ENCODE measurements at places on chromosomes 16 and 17.

DNA sequence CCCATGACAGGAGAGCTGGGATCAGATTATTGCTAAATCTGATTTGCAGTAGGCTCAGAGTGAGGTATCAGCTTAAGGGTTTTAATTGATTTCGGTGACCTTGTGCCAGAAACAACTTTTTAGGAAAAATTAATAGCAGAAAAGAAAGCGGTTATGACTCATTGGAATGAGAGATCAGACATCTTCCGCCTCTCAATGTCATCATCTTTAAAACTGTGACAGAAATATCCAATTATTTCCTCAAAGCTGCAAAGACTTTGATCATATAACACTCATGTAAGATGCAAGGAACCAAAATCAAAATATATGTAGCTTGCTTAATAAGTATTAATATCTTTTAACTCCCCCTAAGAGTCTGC lies 190.1 kb upstream of the FOXF1 start:
- no peak for DNase-seq

DNA sequence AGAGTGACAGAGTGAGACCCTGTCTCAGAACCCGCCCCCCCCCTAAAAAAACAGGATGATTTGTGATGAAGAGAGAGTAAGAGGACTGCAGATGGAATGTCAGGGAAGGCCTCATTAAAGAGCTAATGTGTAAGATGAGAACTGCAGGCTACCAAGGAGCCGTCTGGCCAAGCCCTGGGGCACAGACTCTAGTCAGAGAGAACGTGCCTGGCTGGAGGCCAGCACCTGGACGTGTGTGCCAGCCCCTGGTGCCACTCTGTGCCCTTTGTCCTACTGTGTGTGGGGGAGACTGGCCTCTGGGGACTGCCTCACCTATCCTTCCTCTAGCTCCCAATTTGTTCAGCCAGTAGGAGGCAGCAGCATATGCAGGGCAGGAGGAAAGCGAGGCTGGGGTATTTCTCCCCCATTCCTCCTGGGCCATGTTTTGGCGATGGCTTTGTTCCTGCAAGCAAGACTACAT lies 37.1 kb downstream of the KNOP1 start:
- DNase-seq = no peak

DNA sequence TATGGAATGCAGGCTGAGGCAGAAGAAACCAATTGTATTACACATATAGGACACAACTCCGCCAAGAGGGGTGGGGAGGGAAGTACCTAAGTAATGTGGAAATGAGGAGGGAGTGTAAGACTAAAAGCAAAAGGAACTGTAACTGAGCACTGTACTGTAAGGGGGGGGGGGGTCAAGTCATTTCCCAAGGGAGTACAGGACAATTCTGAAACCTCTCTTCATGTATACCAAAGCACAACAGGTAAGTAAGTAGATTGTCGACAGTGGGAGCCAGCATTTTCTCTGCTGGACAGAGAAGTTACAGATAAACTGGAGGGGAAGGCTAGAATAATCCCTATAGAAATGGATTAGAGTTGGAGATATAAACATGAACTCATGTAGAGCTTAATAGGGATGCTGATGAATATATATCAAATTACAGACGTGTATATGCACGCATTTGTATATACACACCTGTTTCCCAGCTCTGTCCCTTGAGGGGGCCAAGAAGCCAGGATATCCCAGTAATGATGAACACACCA lies 6.4 kb downstream of the USP22 start:
- no peak for DNase-seq

- no peak for DNase-seq
Measured at GRCh38 chr17:67476787-67477335, 99.8 kb downstream of the PITPNC1 start.

DNA sequence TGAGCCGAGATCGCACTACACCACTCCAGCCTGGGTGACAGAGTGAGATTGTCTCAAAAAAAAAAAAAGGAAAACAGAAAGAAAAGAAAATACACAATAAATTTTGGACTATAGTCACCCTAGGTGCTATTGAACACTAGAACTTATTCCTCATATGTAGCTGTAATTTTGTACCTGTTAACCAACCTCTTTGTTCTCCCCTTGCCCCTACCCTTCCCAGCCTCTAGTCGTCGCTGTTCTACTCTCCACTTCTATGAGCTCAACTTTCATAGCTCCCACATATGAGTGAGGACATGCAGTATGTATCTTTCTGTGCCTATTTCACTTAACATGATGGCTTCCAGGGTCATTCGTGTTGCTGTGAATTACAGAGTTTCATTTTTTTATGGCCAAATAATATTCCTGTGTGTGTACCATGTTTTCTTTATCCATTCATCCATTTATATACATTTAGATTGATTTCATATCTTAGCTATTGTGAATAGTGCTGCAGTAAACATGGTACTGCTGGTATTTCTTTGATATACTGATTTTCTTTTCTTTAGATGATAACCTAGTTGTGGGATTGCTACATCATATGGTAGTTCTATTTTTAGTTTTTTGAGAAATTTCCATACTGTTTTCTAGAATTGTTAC lies 28.3 kb downstream of the VPS35L start:
- DNase-seq = peak; percentile 40

- DNase-seq = no peak
Measured at GRCh38 chr17:42361781-42362186, 26.5 kb downstream of the STAT3 start.

GRCh38 chr16:75413951-75414350 lies 19.4 kb downstream of the CFDP1 start:
- DNase-seq = no peak

DNA sequence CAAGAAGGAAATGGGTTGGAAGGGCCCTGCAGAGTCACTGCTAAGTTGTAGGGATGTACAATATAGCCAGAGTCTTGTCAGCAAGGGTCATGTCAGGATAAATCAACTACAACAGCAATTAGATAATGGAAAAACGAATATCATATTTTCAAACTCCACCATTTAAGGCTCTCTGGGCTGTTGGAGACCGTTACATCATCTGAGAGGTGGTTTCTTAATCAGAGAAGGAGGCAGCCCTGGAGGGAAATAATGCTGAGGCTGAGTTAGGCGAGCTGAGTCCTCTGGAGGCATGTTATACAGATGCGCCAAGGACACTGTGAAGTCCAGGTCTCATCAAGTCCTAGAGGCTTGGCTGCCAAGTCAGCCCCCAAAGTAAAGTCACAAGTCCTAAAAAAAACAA lies 30.3 kb downstream of the LYRM9 start:
- DNase-seq = no peak

GRCh38 chr16:51464996-51465395 lies 313.9 kb upstream of the SALL1 start:
- DNase-seq = no peak

DNA sequence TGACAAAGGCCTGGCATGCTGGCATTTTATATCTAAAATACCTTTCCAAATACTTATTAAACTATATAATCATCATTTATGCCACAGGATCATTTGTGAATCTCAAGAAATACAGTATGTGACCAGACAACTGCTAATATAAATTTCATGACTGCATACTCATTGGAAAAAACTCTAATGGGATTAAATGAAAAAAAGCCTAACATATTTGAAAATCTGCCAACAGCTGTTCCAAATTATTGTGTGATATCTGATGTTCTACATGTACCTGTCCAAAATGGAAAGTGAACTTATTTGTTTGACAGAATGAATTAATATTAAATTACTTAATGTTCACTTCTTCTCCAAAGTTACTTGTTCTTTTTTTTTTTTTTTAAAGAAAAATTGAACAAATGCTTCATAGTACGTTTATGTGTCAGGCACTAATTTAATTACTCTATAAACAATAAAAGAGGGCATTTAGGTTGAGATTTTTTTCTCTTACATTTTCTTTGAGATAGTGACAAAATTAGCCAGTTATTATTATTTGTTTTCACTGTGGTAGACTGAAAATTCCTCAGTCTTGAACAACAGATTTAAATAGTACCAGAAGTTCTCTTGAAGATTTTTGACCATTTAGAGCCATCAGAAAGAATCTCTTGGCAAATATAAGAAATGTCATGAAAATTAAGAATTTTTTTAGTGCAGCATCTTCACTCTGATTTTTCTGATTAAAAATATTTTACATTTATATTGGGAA lies 114.0 kb downstream of the FTO start:
- DNase-seq = no peak

DNA sequence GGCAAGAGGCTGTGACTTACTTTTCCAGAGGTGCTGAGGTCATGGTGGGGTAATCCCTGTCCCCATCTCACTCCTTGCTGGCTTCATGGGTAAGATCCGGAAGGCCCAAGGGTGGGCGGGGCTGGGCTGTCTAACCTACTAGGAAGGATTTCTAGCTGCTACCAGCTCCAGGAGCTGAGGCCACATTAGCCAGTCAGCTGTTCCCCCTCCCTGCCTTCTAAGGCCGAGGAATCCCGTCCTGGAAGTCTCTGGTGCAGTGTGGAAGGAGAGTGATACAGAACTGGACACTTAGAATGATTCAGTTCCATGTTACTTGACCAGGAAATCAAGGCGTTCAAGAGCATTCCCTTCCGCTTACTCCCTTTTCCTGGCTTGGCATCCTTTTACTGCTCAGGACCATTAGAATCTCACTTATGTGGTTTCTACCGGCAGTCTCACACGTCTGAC lies 8.9 kb downstream of the GNGT2 start:
- DNase-seq = no peak

DNA sequence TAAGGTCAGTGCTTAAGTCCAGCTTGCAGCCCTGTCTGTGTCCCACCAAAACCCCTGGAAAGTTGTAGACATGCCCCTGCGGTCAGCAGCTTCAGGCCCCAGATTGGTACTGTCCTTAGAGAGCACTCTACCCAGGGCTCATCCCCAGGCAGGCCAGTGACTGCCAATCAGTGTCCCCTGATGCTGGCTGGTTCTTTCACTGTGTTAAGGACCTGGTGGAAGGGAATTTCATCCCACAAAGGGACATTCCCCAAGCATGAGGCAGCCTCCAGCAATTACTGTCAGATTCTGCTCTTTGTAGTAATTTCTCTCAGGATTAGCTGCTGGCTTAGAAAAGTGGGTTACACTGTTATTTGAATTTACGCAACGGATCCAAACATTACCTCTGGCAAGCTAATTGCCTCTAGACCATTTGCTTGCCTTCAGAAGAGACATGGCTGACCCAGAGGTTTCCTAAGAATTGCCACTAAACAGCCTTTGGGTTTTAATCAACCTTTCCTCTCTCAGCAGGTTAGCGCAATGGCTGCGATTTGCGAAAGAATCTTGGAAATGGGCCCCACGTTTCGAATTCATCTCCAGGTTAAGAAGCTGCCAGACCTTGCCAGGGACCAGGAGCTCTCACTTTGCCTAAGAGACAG lies 5.9 kb downstream of the IRX6 start:
- DNase-seq = no peak

DNA sequence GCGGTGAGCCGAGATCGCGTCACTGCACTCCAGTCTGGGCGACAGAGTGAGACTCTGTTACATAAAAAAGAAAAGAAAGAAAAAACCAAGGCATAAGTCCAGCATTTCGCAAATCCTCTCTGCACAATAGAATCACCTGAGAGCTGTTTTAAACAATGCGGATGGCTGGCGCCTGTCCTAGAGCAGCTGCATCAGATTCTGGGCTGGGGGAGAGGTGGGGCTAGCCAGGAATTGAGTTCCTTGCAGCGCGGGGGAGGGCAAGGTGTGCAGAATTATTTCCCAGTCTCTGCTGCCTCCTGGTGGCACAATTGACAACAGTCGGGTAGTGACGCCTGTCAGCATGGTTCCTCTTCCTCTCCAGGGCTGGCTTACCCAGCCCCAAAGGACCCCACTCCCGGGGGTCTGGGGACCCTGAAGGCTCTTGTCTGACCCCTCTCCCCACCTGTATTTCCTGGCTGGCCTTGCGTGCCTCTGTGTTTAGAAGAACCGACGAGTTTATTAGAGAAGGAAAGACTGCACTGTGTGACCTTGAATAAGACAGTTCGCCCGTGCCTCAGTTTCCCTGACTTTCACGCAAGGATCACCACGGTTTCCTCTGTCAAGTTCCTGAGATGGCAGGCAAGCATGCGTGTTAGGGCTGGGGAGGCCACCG lies 41.1 kb upstream of the PLCG2 start:
- peak; percentile 62 for DNase-seq

DNA sequence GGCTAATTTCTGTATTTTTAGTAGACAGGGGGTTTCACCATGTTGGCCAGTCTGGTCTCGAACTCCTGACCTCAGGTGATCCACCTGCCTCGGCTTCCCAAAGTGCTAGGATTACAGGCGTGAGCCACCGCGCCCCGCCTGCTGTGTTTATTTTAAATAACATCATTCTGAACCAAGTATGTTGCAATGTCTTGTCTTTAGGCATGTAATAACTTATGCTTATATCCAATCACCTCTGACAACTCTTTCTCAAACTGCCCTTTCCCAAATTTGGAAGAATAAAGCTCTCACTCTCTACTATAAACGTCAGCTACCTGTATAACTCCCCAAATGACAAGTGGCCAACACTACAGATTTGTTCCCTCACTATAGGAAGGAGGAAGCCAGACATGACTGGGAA lies 103.1 kb upstream of the FA2H start:
- no peak for DNase-seq

GRCh38 chr17:57624386-57624785 lies 120.7 kb downstream of the CCDC182 start:
- no peak for DNase-seq

- DNase-seq = no peak
Measured at GRCh38 chr16:30884760-30885159, 9.1 kb downstream of the BCL7C start.

- no peak for DNase-seq
Measured at GRCh38 chr16:65071433-65072311, 50.2 kb downstream of the CDH11 start.

DNA sequence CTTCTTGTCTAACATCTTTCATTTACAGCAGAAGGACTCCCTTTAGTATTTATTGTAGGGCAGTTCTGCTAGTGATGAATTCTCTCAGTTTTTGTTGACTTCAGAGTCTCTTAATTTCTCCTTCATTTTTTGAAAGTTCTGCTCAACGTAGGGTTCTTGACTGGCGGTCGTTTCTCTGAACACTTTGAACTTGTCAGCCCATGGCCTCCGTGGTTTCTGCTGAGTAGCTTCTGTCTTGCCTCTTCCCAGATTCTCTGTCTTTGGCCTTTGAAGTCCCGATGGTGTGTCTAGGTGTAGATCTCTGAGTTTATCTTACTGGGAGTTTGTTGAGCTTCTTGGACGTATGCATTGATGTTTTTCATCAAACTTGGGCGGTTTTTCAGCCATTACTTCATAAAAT lies 13.4 kb downstream of the GAA start:
- no peak for DNase-seq

DNA sequence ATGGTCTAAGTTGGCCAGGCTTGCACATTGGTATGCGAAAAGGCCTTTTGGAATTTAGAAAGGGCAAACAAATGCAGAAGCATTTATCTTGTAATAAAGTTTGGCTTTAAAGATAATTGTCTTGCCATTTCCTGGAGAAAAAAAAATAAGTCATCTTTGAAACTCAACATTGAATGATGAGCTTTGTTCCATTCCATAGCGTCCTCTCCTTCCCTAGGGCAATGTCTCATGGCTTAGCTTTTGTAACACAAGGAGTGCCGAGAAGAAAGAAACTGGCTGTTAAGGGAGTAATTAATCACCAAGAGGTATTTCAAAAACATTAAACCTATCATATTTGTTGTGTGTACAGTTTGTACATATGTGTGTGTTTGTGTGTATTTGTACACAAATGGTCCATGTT lies 372.3 kb downstream of the NPIPA8 start:
- no peak for DNase-seq
